8988T (cell line): ENCODE measurements at places on chromosomes 2 and 18.

GRCh38 chr2:88857951-88858411, 166.5 kb downstream of the RPIA start:
- no peak for DNase-seq

- DNase-seq, result no peak
Observed at GRCh38 chr2:29780906-29781305, 140.5 kb downstream of the ALK start.

DNA sequence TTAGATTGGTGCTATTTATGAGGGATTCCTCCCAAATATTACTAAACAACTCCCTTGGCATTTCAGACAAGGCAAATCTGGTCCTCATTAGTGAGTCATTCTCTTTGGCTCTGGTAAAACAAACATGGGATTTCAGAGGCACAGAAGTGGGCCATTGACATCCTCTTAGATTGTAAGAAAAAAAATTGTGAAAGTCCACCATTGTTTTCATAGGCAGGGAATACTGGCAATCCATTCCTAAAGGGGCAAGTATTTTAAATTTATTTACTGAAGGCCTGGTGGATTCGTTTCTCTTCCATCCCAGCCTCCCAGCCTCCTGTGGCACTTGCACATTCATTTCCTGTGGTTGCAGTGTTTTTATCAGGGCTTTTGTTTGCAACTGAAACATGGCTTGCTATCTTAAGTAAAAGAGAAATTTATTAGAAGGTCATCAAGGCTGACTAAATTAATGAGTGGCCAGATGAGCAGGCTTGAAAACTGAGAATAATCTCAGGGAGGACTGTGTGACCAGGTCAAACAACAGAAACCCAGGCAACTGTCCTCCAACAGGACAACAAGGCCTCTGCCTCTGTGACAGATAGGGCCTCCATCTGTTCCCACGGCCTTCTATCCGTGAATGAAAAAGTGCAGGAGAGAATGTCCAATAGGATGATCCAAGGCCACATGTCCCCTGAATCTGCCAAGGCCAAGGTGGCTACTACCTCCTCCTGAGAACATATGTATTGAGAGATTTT, 23.1 kb upstream of the TNFAIP6 start:
- no peak for DNase-seq

- no peak for DNase-seq
Observed at GRCh38 chr2:98769784-98770183, 38.9 kb upstream of the MGAT4A start.

DNA sequence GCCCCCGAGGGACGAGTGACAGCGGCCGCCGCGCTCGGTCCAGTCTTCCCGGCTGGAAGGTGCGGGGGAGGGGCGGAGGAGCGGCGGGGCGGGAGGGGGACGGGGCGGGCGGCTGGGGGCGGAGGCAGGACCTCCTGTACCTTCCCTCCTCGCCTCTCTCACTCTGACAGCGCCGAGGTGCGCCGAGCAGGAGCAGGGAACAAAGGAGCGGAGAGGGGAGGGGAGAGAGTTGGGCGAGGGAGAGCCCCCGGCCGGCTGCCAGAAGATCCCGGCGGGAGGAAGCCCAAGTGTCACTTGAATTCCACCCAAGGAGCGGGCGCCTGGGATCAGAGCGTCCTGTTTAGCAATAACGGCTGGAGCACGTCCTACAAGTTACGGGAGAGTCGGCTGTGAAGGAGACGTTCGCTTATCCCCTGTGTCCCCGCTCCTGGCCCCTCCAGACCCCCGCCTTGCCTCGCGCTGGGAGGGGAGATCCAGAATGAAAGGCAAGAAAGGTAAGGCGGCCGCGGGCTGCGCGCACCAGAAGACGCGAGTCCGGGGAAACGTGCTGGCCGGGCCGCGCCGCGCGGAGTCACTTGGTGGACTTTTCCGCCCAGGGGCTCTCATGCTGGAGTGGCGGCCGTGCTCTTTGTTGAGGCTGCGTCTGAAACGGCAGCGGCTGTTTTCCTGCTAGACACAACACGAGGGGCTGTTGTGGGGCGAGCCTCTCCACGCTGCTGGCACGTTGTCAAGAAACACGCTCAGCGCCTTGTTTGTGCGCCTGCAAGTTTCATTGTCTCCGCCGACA, at the start of gene TGIF1:
Gene TGIF1, plus strand, starts transcription at position 161 of the 787 bp plus-strand sequence. Its CDS starts 318 bp downstream, at position 479.
- peak; percentile 61 for DNase-seq

- DNase-seq, result no peak
Observed at GRCh38 chr18:13269521-13270011, 51.0 kb downstream of the LDLRAD4 start.

- no peak for DNase-seq
Observed at GRCh38 chr2:159706385-159706980, 5.8 kb upstream of the MARCHF7 start.

DNA sequence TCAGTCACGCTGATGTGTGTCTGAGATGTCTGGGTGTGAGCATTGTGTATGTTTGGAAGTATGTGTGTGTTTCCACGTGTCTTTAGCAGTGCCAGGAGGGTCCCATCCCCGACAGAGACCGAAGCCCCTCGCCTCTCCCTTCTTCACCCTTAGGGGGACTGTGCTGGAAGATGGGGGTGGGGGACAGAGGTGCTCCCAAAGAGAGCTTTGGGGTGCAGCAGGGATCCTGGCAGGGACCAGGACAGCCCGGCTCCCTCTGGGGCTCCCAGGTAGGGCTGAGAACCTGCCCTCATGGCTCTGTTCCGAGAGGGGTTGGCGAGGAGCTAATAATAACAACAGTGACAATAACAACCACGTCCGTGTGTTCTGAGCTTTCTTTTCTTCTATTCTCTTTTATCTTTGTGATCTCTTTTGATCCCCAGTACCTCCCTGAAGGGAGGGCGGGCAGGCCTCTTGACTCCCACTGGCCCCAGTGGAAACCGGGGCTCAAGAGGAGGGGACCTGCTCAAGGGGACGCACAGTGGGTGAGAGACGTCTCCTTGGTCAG, 57.6 kb downstream of the SMAD7 start:
- no peak for DNase-seq
